Activated naive CD4-positive, alpha-beta T cell treated with anti-CD3 and anti-CD28 coated beads, Interleukin-2, amount 50 U/mL, for 16 hours (primary cell): ENCODE measurements at places on chromosomes 16 and 17.

DNA sequence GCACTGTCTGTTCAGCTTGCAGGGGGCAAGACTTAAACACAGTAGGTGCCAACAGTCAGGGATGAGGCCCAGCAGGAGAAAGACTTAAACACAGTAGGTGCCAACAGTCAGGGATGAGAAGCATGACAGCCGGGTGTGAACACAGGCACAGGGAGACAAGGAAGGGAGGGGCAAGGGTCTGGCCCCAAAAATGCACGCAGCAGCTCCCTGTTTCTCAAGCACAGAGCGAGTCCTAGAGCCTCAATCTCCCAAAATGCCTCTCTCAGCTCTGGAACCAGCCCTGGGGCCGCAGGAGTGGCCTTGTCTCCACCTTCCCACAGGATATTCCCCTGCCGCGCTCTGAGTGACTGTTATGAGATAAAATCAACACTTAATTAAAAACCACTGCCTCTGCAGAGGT lies 66.4 kb downstream of the DYNLRB2 start:
- no peak for DNase-seq

- no peak for DNase-seq
These were observed 6.3 kb downstream of the TTYH2 start for GRCh38 chr17:74219576-74220133.

- no peak for DNase-seq
These were observed 8.5 kb upstream of the ANKRD11 start for GRCh38 chr16:89498839-89499238.

DNA sequence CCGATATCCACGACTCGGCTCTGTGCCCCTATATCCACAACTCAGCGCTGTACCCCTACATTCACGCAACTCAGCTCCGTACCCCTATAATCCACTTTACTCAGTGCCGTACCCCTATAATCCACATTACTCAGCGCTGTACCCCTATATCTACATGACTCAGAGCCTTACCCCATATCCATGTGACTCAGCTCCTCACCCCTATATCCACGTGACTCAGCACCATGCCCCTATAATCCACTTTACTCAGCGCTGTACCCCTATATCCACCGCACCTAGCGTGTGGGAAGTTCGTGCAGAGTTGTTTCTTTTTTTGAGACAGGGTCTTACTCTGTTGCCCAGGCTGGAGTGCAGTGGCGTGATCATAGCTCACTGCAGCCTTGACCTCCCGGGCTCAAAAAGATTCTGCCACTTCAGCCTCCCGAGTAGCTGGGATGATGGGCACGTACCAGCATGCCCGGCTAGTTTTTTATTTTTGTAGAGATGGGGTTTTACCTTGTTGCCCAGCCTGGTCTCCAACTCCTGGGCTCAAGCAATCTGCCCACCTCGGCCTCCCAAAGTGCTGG lies 17.4 kb downstream of the CYB5D2 start:
- DNase-seq = no peak

- no peak for DNase-seq
These were observed 234.7 kb downstream of the SNX29 start for GRCh38 chr16:12210925-12211869.
